IPS-NIHi11 (cell line): ENCODE measurements at places on chromosomes 2 and 18.

DNA sequence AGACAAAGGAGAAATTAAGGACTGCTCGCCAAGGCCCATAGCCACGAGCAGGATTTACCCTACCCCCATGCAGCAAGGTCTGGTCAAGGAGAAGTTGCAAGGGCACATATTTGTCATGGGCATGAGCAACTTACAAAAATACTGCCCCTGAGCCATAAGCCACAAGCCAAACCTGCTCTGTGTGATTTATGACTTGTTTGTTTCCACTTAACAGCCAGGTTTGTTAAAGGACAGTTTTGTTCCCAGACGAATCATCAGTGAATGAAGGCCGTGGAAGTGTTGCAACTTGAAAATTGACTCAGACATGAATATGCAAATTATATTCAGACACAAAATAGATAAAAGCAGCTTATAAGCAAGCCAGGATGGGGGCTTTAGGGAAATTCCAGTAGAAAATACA, 31.3 kb upstream of the EVA1A start:
- DNase-seq = peak; percentile 29

DNA sequence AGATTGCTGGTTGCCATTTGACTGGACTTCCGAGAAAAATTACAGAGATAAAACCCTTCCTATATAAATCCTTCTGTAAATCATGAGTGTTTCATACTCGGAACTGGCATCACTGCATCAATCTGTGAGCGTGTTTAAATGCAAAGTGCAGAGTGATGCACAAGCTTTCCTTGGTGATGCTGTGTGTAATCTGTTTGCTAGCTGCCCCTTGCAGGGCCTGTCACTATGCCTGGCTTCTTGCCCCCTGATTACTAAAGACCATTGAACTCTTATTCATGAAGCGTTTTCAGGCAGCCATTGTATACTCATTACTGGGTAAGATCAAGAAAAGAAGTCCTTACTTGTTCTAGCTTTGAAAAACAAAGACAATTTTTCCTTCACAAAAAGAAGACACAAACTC, 266.9 kb upstream of the FANCL start:
- no peak for DNase-seq

GRCh38 chr2:156320486-156321098, 11.9 kb downstream of the NR4A2 start:
- DNase-seq = no peak

- DNase-seq = no peak
These were observed 499.7 kb downstream of the BCL11A start for GRCh38 chr2:60053791-60054190.

DNA sequence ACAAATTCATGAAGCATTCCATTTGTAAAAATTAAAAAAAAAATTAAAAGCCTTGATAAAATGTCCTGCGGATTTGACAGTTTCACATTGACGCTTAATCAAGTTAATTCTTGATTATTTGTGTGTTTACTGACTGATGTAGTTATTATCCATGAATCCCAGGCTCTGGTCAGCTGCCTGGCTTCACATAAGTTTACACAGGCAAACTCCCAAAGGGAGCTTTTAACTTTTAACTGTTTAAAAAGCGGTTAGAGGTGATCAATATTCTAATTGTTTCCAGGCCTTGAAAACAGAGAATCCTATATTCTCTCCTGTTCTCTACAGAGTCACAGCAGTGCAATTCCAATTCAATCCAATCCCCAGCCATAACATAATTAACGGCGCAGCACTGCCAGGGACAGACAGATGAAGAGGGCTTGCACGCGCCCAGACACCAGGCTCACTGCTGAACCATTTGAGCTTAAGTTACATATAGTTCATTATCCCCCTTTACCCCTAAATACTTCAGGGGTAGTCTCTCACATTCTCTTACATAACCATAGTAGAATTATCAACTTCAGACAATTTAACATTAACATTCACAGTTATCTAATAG, 47.5 kb downstream of the ATP8B1 start:
- no peak for DNase-seq

DNA sequence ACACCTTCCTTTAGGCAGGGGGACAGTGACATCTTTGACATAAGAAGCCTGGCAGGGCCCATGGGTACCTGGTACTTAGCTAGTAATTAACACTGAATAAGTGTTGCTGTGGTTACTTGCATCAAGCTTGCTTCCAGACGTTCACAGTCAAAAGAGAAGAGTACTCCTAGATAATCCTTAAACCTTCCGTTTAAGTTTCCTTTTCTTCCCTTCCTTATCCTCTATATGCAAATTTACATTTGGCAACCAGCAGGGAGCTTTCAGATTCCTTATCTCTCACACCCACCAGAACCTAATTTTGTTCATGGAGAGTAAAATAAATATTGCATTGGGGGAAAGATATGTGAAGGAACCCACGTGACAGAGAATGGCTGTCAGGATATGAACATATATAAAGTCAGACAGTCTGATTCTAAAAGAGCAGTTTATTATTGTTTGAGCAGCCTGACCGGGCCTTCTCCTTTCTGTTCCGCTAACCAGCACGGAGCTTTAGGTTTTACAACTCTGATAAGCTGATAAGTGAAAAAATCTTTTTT, 7.8 kb upstream of the RAB31 start:
- DNase-seq = no peak

DNA sequence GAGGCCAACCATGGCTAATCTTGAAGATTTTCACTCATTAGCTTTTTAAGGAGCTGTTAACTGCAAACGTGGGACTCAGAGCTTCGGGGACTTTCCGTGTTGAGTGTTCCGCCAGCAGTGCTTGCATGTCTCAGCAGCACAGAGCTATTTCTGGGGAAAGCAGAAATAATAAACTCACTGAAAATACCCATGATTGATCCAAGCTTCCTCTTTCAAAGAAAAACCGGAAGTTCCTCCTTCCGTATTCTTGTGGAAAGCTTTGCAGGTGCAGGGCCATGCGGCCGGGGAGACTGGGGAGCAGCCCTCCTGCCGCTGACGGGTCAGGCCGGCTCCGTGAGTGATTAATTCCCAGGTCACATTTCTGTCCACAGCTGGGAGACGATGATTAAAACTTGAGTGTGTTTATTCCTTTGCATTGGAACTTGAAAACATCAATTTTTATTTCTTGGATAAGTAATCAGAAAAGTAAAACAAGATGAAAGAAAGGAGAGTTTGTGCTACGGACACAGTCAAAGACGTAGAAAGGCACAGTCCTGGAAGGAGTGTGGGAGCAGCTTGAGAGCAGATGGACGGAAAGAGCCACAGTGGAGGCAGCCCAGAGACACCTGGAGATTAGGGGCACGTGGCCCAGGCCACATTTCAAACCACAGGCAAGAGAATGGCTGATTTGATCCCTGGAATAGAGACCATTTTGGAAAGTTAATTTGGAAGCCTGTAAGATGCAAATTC, 54.2 kb upstream of the CTDP1 start:
- DNase-seq = no peak

DNA sequence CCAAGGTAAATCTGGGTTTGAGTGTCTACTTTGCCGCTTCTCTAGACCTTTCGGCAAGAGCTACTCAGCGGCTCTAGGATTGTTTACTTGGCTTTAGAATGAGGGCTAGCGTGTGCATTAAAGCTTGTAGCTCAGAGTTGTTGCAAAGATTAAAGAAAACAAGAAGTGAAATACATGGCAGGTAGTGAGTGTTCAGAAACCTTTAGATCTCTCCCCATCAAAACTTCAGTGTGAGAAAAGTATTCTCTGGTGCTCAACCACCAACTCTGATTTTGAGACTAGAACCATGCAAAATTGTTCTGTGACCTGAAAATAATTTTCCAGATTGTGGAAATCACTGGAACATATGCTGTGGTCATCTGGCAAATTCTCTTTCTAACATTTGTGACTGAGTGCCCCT, 512.0 kb downstream of the CMPK2 start:
- DNase-seq = no peak

DNA sequence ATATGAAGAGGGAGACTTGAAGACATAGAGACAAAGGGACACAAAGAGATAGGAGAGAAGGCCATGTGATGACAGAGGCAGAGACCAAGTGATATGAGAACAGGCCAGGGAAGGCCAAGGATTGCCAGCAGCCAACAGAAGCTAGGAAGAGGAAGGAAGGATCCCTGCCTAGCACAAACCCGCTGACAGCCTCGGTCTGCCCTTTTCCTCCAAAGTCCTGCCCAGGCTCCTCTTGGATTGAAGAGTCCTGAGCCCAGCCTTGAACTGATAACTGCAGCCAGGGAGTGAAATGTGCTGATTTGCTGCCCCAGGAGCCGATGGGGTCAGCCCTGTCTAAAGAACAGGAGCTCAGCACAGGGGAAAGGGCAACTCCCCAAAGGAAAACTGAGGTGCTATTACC, 76.6 kb downstream of the MCFD2 start:
- no peak for DNase-seq

DNA sequence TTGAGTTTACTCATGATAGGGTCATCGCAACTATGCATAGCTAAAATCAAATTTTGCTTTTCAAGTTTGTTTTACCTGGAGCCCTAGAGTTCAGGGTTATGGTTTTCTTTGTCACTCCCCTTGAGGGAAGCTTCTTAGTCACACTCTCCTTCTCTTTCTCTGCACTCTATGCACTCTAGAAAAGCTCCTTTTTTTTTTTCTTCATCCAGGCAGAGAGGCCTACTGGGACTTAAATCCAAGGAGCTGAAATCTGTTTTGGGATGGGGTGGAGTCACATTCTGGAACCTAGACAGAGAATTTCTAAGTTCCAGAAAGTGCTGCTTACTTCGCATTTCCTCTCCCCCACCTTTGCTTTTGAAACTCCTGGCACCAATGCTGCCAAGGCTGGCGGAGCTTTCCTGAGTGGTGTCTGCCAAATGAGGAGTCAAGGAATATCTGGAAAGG, 19.1 kb upstream of the IL18R1 start:
- no peak for DNase-seq

- DNase-seq = no peak
These were observed 17.5 kb upstream of the DOK6 start for GRCh38 chr18:69383186-69383585.

GRCh38 chr2:195902857-195903256, 165.8 kb downstream of the DNAH7 start:
- DNase-seq = no peak

DNA sequence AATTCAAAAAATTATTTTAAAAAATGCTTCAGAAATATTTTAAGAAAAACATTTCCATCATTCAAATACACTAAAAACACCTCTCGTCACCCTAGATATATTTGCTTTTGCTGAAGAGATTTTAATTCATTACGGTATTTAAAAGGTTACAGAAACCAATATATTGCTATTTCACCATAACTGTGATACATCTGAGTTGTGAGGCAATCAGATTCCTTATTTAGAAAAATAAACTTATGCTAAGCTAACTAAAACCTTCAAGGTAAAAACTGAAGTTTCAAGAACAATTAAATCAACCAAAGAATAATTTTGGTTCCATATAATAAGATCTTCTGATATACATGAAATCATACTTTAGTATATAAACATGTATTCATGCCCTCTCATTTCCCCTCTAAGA, 32.8 kb downstream of the PELI1 start:
- DNase-seq = no peak

DNA sequence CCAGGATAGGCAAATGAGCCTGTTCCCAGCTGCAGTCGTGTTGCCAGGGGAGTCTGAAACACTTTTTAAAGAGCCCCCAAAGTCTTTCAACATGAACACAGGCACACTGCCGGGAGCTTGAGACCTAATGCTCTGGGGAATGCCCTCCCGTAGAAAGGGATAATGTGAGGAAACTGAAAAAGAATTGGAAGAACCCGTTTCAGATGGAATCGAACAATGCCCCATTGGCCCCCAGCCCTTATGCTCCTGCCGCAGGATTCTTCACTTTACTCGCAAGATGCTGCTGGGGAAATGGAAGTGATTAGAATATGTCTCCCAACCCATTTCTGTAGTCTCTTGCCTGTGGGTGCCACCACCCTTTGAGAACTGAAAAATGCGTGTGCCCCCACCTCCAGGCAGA, 136.3 kb upstream of the GATA6 start:
- no peak for DNase-seq

DNA sequence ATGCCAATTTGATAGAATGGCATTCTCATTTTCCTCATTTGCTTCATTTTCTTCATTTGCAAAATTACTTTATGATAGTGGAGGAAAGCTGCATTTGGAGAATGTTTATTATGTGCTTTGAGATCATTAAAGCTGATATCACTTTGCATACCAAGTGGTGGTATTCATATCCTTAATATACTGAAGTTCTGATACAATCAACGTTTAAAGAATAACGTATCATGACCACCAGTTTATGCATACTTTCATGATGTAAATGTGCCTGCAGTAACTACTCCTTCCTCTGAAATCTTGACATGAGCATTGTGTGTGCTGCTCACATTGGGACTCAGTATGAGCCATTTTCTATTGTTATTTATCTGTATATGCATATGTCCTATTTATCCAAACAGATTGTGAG, 302.1 kb downstream of the ARHGAP15 start:
- DNase-seq = no peak

DNA sequence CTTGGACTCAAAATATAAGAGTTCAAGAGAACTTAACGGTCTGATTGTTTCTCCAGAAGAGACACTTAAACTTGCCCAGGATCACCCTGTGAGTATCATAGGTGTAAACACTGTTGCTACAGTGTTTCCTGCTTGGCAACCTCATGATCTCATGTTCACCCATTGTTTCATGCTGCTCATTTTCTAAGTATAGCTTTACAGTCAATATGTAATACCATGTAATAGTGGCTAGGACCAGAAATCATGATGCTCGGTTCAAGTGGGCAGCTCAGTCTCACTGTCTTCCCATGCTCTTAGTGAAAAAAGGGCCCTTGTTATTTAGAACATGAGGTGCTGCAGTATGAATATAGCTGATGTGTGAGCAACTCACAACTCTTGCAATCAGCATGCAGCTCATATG, 157.5 kb downstream of the CERS6 start:
- no peak for DNase-seq

DNA sequence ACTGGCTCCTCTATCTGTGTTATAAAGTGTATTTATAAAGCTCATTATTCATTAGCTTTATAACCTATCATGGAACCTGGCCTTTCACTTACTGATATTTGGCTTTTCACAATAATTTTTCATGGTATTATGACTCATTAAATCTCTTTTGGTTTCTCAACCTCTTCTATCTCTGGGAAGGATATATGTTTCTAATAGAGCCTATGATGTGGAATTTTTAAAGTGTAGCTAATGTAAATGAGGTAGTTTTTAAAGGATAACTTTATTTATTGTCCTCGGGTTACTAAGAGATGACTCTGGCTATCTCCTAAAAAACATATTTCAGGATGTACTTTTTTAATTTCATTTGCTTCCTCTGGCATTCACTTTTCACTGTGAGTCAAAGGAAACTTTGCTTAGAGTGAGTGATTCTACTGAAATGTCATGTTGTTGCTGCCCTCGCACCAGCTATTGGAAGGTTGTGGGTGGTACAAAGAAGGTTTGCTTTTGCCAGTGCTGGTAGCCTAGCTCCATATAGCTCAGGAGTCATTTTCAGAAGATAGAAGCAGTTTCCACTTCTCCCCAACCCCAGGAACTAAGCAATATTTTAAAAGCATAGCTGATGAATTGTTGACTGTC, 85.2 kb upstream of the RPE start:
- no peak for DNase-seq

DNA sequence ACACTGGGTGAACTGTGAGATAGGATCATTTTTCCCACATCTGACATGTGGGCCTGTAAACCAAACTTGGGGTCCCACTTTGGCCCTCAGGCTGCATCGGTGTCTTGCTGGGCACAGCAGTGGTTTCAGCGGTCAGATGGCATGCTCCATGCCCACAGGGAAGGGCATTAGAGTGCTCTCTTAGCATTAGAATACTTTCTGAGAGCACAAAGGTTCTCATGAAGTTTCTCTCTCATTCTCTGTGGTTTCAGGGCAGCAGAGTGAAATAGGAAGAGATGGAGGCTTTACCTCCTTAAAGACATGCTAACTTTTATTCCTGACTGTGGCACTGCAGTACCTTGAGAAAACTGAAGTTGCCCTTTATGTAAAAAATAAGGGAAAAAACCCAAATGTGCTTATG, 36.6 kb upstream of the GATA6 start:
- no peak for DNase-seq
